NCI-H1694 treated with DMSO at 0.1 percent for 48 hours (cell line): ENCODE measurements at places on chromosomes 5 and 9.

GRCh38 chr9:93297659-93298497 lies 113.9 kb downstream of the WNK2 start:
- DNase-seq: no peak

DNA sequence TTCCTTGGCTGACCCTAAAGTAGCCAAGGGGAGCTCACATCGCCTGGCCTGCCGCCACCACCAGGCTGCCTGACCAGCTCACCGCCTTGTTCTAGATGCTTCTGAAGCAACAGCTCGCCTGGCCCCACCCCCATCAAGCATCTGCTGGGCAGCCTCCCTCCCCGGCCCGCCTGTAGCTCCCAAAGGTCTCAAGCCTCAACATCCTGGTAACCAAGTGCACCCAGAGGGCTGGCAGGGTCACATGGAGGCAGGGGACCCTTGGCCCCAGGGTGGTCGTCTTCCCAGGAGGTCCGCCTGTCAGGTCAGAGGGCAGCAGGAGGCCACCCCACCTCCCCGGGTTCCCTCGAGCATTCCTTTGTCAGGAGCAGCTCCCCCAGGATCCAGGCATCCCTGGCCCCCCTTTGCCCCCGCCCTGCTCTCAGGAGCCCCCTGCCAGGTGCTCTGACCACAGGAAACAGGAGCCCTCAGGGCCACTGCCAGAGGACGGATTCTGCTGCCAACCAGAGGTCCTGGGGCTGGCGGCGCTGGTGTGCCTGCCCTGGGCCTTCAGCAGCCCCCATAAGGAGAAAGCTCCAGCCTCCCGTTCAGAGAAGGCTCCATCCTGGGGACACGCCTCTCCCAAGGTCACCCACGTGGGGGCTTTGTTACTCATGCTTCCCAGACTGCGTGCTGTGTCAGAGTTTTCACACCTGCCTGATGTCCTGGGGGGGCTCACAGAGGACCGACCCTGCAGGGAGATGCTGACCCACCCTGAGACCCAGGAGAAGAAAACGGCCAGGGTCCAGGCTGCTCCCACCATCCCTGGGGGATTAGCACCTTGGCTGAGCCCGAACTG lies 3.5 kb upstream of the LRRC14B start:
- no peak for DNase-seq

DNA sequence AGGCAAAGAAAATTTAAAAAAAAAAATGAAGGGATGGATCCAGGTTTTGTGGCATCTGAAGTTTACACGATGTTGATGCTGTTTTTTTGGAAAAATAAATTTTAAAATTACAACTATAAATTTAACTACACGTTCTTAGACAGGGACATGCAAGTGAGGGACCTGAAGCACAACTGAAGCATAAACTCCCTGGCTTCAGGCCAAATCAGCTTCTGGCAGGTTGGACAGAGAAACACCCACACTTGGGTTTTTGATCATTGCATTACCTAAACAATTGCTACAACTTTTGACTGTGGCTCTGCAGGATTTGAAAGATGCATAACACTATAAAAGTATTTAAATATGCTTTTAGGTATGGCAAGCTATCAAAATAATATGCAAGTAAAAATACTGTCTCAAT lies 1318.3 kb upstream of the DMAC1 start:
- peak; percentile 20 for DNase-seq

- DNase-seq: no peak
Measured at GRCh38 chr5:167701051-167701450, 590.4 kb upstream of the WWC1 start.
